A549 treated with DMSO at 1 μM for 4 hours (cell line): ENCODE measurements at places on chromosomes 5 and 9. TPM values are rescaled to one million over a fixed set of nuclear protein-coding genes. Genes with fewer than 3 reads are reported as not detected.

PTGS1 gene
- total RNA-seq = 1.3 to 1.7 TPM (median 1.5 TPM) in 5 replicates

CACFD1 gene
- 3.6 to 4.7 TPM (median 4.1 TPM) in 5 replicates for total RNA-seq

SETD9 gene
- total RNA-seq = 6.2 to 8.2 TPM (median 6.3 TPM) in 5 replicates

RNF38 gene
- total RNA-seq = 7.9 to 10.6 TPM (median 9.8 TPM) in 5 replicates

PRRX2 gene
- total RNA-seq = 2.8 to 7.8 TPM (median 5.9 TPM) in 5 replicates

TEX48 gene
- total RNA-seq = not detected in 5 replicates

CENPP gene
- total RNA-seq = 5.3 to 9.9 TPM (median 6.8 TPM) in 5 replicates

STPG3 gene
- total RNA-seq = not detected in 5 replicates

PRLR gene
- total RNA-seq = 0.02 to 0.19 TPM (median 0.16 TPM) in 4 of 5 replicates, not detected in the other

WNT8A gene
- total RNA-seq = not detected in 5 replicates

FAM53C gene
- total RNA-seq = 22.4 to 24.1 TPM (median 23.7 TPM) in 5 replicates

CCL21 gene
- total RNA-seq = not detected in 5 replicates

EQTN gene
- not detected in 5 replicates for total RNA-seq

GCNT4 gene
- 0.38 to 0.58 TPM (median 0.54 TPM) in 5 replicates for total RNA-seq

ADAMTSL2 gene
- not detected in 5 replicates for total RNA-seq

GNA14 gene
- total RNA-seq = 0.03 TPM in 1 of 5 replicates, not detected in the others

PRUNE2 gene
- total RNA-seq = 0.06 to 0.17 TPM in 2 of 5 replicates, not detected in the others

RASGRF2 gene
- total RNA-seq = 2.4 to 2.9 TPM (median 2.6 TPM) in 5 replicates

FBXW2 gene
- total RNA-seq = 38.5 to 46.5 TPM (median 43.8 TPM) in 5 replicates

GFM2 gene
- 25.8 to 30.3 TPM (median 26.9 TPM) in 5 replicates for total RNA-seq

ADGRD2 gene
- not detected in 5 replicates for total RNA-seq

TSLP gene
- not detected in 5 replicates for total RNA-seq

GABRP gene
- not detected in 5 replicates for total RNA-seq

PCDHAC1 gene
- 1.0 to 1.5 TPM (median 1.4 TPM) in 5 replicates for total RNA-seq

OR1N1 gene
- not detected in 5 replicates for total RNA-seq

PCDHGA9 gene
- 0.04 to 0.09 TPM (median 0.06 TPM) in 4 of 5 replicates, not detected in the other for total RNA-seq

ABLIM3 gene
- total RNA-seq = 5.7 to 8.2 TPM (median 6.7 TPM) in 5 replicates

PLPP7 gene
- total RNA-seq = 0.07 TPM in 1 of 5 replicates, not detected in the others

INSYN2B gene
- 0.64 to 1.3 TPM (median 0.95 TPM) in 5 replicates for total RNA-seq

UBAP2 gene
- total RNA-seq = 36.8 to 45.1 TPM (median 42.1 TPM) in 5 replicates
